Esophagus muscularis mucosa (tissue), 4 donors: ENCODE measurements at places on chromosomes 6 and 20. TPM values are rescaled to one million over a fixed set of nuclear protein-coding genes. Genes with fewer than 3 reads are reported as not detected.

- no peak for DNase-seq
These were observed 5.5 kb downstream of the CST1 start for GRCh38 chr20:23745247-23745646.

DNA sequence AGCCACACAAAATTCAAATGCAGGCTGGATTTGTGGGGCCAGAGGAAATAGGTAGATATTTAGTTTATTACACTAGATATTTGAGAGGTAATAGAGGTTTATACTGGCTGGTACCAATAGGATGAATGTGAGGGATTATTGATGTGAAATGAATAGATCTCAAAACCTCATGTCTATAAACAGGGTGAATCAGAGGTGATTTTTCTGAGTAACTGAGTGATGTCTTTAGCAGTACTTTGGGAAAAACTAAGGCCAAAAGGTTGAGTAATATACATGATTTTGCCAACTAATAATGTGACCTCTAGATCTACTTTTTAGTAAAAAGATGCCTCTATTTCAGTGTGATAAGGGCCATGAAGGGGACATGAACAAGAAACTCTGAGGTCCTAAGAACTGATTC, 86.8 kb downstream of the HAO1 start:
- no peak for DNase-seq

GRCh38 chr6:142195862-142196541, 48.9 kb downstream of the VTA1 start:
- no peak for DNase-seq

GRCh38 chr20:11230999-11231398, 557.2 kb upstream of the JAG1 start:
- DNase-seq = no peak

Gene CAGE1
- total RNA-seq = not detected
